Renal pelvis (tissue), 12 donors: ENCODE measurements at places on chromosomes 7 and 10. TPM values are rescaled to one million over a fixed set of nuclear protein-coding genes. Genes with fewer than 3 reads are reported as not detected.

GRCh38 chr10:109963439-109963838 lies 40.1 kb upstream of the XPNPEP1 start:
- DNase-seq, result no peak

DNA sequence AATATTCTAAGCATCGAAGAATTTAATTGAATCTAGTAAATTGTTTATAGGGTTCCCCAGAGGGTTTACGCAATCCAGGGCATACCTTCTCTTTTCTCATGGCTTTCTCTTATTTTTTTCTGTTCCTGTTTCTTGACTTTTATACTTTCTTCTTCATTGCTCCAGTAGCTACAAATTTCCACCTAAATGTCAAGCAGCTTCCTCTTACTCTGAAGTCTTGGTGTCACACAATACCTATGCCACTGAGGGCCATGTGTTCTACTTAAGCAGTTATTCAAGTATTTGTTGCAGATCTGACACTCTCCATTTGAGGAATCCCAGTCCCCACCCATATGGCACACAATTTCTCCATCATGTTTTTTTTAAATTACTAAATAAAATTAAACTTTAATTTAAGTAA lies 343.1 kb upstream of the MBL2 start:
- no peak for DNase-seq

Gene KNDC1
- 7.0 TPM for polyA plus RNA-seq

DNA sequence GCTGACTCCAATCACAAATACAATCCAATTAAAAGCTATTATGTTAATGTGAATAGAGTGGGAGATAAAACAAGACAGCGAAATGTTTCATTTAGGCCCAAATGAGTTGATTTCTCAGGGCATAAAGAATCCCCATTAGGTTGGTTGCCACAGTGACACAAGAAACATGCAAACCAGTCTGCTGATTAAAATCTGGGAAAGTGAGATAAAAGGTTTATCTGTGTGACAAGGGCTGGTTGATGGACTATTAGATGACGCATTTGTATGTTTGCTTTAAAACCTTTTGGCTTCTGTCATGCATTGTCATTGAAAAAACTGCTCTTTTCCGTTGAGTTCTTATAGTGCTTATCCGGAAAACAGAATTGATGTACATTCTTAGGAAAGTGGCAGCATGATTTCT lies 658.2 kb downstream of the GATA3 start:
- no peak for DNase-seq

Gene PWWP2B
- 9.7 TPM for polyA plus RNA-seq

- no peak for DNase-seq
These were observed 285.7 kb downstream of the GLRX3 start for GRCh38 chr10:130421909-130422308.

Gene LRCH4
- 56.0 TPM for polyA plus RNA-seq

- DNase-seq, result peak; percentile 85
These were observed 984 bp downstream of the SMURF1 start for GRCh38 chr7:99142727-99143520.
